ENCODE measurements at places on chromosomes 1 and 21.
A peak's percentile ranks its signal among the peaks of the same experiment; 100 is the strongest.

GRCh38 chr1:245512181-245512888, 357.6 kb downstream of the KIF26B start:
- DNase-seq = no peak

- DNase-seq = no peak
Measured at GRCh38 chr1:226436855-226437491, 29.1 kb upstream of the PARP1 start.

- peak; percentile 55 for DNase-seq
Measured at GRCh38 chr1:78645723-78646122, 3.9 kb upstream of the IFI44 start.

GRCh38 chr1:9845914-9846313, 22.1 kb upstream of the CLSTN1 start:
- DNase-seq = no peak

DNA sequence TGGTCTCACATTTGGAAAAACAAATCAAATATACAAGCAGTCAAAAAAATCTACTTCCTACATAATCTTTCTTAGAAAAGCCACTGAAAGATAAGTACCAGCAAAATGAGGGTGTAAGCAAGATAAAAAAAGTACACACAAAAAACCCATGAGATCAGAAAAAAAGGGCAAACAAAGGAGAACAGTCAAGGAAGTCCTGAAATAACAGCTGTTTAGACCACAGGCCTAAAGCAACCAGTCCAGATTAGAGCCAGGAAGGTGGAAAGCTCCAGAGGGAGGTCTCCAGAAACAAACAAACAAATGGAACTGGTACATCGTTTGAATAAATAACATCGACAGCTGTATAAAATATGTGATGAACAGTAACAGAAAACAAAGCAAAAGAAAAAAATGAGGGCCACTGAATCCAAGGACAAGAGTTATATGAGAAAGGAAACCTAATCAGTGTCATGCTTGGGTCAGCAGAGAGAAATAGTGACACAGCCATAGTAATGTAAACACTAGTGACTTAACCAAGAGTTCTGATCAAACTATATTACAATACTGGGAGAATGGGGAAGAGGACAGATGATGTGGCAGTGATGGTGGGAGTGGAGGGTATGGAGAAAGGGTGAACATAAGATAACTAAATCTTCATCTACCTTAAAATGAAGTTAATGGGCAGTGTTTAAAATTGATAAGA, 67.5 kb downstream of the NVL start:
- DNase-seq = no peak

GRCh38 chr1:224433041-224433691, 1.4 kb downstream of the WDR26 start:
- peak; percentile 58 for DNase-seq

GRCh38 chr1:27527890-27528817, 38.2 kb upstream of the WASF2 start:
- DNase-seq = peak; percentile 44

DNA sequence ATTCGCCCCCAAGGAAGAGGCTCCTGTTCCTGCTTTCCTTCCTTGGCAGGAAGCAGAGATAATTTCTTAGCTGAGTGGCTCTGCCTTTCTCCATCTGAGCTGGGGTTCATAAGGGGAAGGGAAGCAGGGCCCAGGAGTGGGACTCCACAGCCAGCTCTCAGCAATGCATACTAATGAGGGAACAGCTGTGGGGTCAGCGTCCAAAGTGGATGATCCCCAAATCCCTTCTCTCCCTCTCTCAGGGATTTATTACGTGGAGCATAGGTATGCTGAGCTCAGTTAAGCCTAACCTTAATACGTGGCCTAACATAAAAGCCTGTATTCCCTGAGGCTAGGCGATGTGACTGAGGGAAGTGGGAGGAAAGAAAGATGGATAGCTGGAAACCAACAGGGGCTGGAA, 87.3 kb upstream of the CTTNBP2NL start:
- DNase-seq = no peak

- DNase-seq = no peak
Measured at GRCh38 chr1:6367381-6368012, 26.1 kb downstream of the ACOT7 start.

DNA sequence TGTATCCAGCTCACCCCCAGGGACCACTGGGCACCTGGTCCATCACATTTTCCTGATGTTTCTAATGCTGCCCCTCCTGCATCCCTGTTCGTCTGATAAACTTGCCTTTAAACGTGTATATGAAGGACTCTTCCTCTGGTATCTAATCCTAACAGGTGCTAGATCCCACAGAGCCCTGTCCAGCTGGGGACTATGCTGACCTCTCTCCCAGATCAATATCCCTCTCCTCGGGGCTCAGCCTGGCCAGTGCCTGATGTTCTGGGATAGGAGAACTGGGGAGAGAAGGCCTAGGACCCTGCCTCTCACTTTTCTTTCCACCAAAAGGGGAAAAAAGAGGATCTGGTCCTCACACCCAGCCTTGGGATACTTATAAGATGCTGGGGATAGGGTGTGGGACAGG, 1.4 kb upstream of the SLC5A9 start:
- DNase-seq = no peak

- no peak for DNase-seq
Measured at GRCh38 chr1:64664299-64664698, 80.6 kb upstream of the RAVER2 start.

- DNase-seq = no peak
Measured at GRCh38 chr1:192002063-192002462, 156.2 kb upstream of the RGS18 start.

DNA sequence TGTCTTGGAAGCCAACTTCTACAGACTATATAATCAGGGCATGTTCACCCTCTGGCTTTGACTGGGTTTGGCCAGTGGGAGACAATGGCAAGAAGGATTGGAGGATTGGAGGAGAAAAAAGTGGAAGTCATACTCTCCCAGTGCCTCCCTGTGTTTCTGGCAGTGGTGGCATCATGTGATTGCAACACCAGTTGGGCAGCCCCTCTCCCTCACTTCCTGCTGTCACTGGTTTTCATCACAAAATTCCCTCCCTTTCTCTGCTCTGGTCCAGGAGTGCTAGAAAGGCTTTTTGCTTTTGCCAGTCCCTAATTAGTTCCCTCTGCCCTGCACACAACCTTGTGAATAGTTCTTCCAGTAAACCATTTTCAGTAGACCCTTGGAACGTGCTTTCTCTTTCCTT, 3.7 kb upstream of the QSOX1 start:
- DNase-seq = no peak

DNA sequence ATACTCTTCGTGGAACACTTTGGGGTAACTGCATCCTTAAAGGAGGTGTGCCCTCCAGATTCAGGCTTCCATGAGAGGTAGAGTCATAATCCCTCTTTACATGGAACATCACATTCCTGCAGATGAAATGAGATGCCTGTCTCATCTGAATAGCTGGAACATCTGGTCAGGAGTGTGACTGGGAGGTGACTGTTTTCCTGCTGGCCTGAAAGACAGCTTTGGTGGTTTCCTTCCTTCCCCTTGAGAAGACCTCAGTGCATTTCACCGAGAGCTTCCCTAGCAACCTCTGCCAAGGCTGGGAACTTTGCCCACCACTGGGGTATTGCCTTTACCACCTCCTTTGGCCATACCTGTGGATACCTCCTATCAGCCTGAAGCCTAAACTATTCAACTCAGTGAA, 46.7 kb upstream of the GUCA2A start:
- DNase-seq = no peak

DNA sequence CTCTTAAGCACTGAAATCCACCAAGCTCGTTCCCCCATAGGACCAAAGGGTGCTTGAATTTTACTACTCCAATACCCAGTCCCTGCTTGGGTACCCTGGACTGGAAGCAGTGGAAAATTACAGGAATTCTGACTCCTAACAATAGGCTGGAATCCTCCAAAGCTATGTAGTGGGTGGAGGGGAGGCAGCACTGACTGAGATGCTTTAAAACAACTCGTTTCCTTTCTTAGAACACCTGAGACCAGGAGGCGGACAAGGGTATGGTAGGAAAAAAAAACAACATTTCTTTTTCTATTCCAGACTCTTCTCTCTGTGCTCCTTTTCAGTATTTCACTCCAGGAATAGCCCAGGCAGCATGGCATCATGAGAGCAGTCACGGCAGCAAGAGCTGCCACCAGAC, 2.3 kb downstream of the PEF1 start:
- no peak for DNase-seq

- DNase-seq = no peak
Measured at GRCh38 chr1:29698033-29698432, 461.7 kb downstream of the PTPRU start.

- DNase-seq = no peak
Measured at GRCh38 chr21:36835383-36835795, 131.1 kb downstream of the HLCS start.

DNA sequence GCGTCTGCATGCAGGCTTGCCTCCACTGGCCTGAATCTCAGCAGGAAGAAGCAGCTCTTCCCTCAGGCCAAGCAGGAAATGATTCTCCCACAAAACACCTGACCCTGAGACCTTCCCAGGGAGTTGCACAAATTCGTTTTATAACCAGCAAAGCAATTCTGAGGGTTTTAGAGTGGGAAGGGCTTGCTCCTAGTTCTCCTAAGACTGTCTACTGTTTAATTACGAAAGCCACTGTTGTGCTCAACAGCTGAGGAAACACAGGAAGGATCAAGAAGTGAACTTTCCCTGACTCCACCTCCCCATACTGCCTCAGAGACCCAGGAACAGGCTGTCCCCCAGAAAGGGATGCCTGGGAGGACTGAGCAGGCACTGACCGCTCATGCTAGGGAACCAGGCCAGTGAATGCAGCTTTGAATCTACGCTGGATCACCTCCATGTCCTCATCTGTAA, 37.0 kb upstream of the PUM1 start:
- DNase-seq = no peak

- no peak for DNase-seq
Measured at GRCh38 chr21:34598931-34599400, 15.9 kb downstream of the RCAN1 start.

DNA sequence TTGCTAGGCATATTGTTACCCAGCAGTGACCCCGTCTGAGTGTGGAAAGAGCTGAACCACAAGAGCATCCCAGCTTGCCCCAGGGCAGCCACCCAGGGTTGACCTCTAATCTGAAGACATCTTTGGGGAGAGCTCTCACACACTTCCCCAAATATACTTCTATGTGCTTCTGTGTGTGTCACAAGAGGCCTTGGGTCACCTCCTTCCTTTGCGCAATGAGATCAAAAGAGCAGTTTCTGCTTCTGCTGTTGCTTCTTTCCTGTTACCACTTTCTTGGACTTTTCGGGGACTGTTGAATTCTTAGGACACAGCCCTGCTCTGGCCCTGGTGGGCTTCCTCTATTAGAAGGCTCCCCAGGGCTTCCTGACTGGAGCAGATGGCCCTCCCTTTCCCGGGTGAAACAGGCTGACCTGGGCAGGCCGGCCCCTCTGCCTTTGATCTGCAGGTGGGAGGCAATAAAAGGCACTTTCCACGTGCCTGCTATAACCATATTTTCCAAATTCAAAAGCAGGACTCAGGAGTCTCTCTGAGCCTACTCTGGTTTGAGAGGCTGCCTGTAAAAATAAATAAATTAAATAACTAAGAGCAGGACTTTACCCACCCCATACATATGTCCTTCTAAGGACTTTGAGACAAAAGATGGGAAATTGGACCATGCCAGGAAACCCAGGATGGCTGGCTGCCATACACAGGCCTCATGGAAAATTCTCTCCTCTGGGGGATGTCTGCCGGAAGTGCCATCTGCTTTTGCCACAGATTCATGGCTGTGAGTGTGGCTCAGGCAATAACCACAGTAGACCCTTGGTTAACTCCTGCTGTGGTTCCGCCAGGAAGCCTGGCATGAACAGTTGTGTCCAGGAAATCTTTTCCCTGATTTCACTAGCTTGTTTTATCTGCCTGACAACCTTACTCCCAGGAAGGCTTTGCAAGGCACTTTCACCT, 28.3 kb upstream of the RCSD1 start:
- DNase-seq = peak; percentile 40

DNA sequence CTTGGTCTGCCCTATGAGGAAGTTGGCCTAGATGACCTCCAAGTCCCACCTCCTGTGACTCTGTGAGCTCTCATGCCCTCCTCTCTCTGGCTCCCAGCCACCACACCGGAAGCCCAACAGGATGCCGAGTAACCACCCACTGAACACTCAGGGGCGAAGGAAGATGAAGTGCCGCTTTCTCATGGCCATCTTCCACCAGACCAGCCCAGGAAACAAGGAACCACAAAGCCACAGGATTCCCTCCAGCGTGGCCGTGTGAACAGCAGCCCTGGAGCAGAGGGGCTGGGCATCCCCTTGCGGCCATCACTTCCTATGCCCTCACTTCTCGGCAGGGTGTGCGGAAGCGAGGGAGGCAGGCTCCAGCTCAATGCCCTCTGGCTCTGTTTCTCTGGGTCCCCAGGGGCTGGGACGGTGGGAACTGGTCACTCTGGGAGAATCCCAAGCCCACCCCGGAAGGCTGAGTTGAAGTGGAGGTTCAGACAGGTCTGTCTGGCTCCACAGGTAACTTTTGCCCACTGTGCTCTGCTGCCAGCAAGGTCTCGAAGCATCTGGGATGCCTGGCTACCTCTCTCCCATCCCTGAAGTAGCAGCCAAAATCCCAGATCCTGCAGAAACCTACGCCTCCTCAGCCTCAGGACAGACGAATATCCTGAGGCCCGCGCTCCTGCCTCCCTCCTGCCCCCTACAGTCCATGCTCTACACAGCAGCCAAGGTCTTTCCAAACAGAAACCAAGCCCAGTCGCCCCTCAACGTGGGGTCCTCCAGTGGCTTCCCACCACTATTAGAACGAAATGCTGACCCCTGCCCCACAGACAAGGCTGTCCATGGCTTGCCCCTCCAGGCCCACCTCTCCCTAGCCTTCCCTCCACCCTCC, 44.2 kb upstream of the ECE1 start:
- DNase-seq = peak; percentile 93

GRCh38 chr1:2914702-2915101, 106.6 kb upstream of the ACTRT2 start:
- DNase-seq = no peak

DNA sequence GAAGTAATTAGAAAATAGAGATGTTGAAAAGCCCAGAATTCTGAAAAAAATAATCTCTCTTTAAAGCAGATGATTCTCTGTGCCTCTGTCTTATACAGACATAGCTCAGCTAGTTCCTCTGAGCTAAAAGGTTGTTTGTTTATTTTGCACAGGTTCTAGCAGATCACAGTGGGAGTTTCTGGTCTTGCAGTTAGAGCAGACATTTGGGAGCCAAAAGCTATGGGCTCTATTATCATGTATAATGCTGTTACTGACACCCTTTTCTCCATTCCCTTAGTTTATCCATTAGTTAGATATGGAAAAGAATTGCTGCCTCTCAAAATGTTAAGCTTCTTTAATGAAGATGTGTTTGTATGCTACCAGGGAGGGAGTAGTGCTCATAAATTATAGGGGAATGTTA, 20.5 kb upstream of the CD55 start:
- no peak for DNase-seq

DNA sequence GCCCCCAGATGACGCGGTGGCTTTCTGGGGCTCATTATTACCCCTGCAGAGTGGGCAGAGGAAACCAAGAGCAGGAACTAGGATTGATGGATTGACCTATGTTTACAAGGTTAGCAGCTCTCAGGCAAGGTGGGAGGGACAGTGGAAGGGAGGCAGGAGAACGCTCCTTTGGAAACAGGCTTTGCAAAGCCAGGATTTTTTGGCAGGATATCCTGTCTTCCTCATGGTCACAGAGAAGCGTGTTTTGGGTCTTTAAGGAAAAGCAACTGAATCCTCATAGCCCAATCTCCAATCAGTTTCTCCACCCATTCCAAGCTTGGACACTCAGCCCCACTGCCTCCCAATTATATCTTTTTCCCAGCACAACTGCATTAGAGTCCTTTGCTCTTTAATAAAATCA, 105.6 kb upstream of the SOD1 start:
- no peak for DNase-seq
